ENCODE measurements at places on chromosomes 3 and 15.

DNA sequence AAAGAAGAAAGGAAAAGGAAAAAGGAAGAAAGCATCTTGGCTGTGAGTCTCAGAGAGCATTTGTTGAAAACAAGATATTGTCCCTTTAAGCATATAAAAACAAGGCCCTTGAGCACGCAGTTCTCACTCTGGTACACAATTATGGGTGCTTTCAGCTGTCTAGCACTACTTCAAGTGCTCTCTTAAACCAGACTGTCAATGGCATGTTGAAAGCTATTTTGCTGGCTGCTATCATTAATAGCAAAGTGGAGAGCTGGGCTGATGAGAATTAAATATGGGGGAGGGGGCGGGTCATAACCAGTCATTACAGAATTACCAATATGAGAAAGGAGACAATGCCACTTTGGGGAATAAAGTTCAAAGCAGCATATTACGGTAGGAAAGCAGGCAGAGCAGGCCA, 9.3 kb downstream of the TLE3 start:
- DNase-seq: no peak

DNA sequence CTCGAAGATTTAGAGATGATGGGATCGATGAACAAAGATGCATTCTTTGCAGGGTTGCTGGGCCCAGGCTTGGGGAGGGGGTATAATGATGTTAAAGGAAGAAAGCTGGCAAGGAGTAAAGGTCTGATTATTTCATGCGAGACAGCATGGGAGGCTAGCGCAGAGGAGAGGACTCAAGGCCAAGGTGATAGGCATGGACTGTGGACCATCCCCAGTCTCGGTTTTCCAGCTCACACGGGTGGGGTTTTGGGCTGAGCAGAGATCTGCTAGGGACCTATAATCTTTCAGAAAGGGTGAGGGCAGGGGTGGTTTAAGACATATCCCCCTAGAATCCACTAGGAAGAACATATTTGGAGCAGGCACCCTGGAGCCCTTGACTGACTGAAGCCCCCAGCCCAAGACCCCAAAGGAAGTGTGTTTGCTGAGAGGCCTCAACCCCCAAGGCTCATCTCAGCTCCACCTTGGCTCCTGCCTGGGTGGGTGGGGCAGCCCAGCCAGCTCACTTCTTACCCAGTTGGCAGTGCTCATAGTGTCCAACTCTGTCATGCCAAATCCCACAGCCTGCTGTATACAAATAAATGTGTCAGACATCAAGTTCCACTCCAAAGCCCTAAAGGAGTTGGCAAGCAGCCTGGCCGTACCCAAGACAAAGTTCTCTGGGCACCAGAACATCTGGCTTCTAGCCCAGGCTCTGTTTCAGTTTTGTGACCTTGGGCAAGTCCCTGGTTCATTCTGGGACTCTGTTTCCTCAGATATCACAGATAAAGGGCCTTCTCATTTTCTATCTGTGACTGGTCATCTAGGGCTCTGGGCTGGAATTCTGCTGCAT, 17.9 kb downstream of the ACSBG1 start:
- no peak for DNase-seq

GRCh38 chr3:45027441-45027840, 1.3 kb downstream of the CLEC3B start:
- no peak for DNase-seq

- DNase-seq: no peak
These were observed 156.3 kb upstream of the TMC3 start for GRCh38 chr15:81530271-81530691.

- peak; percentile 10 for DNase-seq
These were observed 119.3 kb downstream of the GLDN start for GRCh38 chr15:51460796-51461195.

GRCh38 chr3:138271189-138271794, 58.4 kb downstream of the NME9 start:
- DNase-seq: no peak

DNA sequence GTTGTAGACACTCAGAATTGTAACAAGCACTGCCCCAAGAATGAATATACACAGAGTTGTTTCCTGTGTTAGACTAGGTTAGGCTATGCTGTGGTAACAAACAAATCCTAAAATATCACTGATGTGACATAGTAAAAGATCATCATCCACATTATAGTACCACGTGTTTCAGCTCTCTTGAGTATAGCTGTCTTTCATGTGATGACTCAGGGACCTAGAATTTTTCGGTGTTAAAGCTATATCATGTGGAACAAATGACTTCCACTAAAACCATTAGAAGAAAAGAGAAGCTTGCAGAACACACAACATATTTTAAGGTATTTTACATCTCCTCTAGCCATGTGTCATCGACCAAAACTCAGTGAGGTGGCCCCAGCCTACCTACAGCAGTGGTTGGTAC, 307.9 kb upstream of the RBMS3 start:
- no peak for DNase-seq

DNA sequence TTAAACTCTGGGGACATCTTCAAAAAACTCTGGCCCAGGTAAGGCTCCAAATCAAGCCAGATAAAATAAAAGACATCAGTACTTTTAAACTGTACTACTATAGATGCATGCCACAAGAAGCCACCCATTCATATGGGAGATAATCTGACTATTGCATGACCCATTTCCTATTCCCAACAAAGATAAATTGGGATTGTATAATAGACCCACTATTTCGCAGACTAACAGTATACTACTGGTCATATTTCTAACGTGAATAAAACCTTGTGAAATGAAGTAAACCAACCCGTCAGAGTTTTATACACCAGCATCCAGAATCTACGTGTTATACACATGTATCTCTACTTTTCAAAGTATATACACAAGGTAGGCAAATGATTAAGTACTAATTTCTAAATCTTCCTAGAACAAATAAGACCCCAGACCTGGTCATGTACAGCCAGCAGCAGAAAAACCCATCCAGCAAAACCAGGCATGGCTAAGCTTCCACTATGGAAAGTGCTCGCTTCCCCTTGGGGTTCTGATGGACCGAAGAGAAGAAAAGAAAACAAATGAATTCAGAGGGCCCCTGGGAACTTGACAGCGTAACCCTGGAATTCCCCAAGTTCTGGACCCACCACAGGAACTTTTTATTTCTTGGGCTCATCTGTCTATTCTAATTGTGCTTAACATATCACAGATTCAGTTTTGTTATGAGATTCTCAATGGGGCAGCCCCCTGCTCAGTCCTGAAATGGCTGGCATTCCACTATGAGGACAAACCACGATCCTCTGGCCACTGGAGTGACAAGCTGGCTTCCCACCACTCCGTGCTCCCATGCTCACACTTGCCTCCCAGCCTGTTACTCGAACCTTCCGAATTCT, 69.1 kb downstream of the MB21D2 start:
- DNase-seq: no peak

- DNase-seq: no peak
These were observed 124.0 kb upstream of the SNTN start for GRCh38 chr3:63528325-63529000.

GRCh38 chr3:153370680-153371079, 208.7 kb downstream of the RAP2B start:
- DNase-seq: no peak

GRCh38 chr3:19645093-19645492, 288.9 kb downstream of the EFHB start:
- DNase-seq: no peak

GRCh38 chr3:151979906-151980305, 106.5 kb downstream of the SUCNR1 start:
- peak; percentile 12 for DNase-seq

DNA sequence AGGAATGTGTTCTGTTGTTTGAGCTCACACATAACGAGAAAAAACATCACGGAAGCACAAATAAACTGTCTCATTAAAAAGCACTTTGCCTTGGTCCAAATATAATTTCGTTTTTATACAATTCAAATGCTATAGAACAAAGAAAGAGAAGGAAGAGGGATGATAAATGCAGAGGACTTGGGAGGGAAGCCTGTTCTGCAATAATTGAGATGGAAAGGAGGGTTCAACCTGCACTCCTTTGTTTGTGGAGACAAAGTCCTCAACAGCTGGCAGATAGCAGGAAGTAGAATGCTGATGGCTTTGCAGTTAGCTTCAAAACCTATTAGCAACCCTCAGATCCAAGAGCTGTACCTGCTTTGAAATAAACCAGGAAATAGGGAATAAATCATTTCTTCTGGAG, 1010.8 kb downstream of the FHIT start:
- DNase-seq: no peak

- no peak for DNase-seq
These were observed 39.7 kb upstream of the MLF1 start for GRCh38 chr3:158531334-158531733.

DNA sequence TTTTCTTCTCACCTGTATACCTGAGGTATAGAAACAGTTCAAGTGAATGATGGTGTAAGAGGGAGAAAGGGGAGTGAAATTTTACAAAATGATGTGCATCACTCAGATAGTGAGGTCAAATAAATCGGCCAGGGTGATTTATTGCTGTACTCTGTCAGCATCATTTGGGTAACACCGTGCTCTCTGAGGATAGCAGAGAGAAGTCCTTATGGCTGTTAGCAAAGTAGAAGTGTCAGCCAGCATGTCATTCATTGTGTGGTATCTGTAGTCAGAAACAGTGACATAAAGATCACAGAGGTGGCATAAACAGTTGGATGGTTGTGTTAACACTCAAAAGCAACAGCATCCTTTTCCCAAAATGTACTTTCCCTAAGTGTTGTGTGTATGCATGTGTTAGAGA, 53.4 kb downstream of the PSMD6 start:
- no peak for DNase-seq

DNA sequence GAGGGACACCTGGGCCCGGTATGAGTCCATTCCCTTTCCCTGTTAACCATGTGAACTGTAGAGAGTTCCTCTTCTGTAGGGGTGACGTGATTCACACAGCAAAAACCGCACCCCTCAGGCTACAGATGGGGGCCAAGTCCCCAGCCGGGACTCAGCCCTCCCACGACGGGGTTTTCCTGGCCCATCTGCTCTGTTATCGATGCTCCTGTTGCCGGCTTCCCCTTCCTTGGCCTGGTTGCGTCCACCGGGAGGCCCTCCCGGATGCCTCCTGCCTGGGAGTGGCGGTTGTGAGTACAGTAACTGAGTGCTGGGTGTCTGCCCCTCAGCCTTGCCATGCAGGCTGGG, 817 bp upstream of the PLXNA1 start:
- no peak for DNase-seq

GRCh38 chr15:96870580-96870979, 540.1 kb downstream of the NR2F2 start:
- no peak for DNase-seq

GRCh38 chr15:41801850-41802455, 25.9 kb upstream of the JMJD7 start:
- no peak for DNase-seq

- DNase-seq: no peak
These were observed 5.7 kb upstream of the CHRNA3 start for GRCh38 chr15:78626381-78626995.

GRCh38 chr3:143952569-143953072, 19.0 kb upstream of the DIPK2A start:
- no peak for DNase-seq

DNA sequence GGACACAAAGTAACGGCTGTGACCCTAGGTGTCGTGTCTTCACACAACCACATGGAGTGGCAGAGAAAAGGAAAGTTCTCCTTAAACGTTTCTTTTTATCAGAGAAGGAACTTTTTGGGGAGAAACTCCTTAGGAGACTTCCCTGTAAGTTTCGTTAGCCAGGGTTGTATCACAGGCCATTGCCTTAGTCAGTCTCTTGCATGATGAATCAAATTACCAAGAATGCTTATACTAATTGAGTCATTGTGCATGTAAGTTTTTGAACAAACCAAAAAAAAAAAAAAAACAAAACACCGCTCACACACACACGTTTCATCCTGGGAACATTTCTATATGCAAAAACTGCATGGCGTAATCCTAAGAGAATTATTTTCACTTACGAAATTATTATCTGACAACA, 150.4 kb upstream of the SATB1 start:
- DNase-seq: no peak

- no peak for DNase-seq
These were observed 15.2 kb downstream of the EIF4E3 start for GRCh38 chr3:71709908-71710511.

GRCh38 chr3:157469561-157470294, 33.1 kb downstream of the PTX3 start:
- no peak for DNase-seq

DNA sequence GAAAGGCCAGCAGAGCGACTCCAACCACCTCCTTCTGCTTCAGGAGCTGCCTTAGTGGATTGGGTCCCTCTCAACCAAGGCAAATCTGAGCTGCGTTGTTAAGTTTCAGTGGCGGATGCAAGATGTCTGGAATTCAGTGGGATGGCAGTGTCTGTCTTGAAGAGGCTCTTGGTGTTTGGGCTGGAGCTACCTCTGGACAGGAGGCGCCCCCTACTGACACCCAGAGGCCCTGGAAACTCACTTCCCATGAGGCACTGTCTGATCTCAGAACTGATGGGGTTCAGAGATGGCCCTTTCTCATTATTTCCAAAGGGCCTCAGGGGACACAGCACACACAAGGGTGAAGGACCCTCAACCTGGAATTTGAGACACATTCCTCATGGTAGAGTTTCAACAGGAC, 6.0 kb upstream of the SLC28A1 start:
- peak; percentile 75 for DNase-seq

DNA sequence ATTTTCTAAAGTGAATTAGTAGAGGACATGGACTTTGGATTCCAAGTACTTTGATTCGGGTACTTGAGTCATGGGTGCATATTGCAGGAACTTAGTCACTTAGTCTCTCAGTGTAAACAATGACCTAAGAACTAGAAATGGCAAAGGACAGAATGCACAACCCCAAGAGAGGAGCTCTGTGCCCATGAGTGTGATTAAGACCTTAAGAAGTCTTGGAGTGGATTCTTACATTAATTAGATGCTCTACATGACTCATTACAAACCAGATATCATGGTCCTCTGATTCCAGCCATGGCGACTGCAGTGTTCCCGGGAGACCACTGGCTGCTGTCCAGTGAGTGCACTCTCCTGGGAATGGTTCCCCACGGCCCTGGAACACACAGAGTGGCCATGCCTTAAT, 251.5 kb downstream of the GABRG3 start:
- DNase-seq: no peak

DNA sequence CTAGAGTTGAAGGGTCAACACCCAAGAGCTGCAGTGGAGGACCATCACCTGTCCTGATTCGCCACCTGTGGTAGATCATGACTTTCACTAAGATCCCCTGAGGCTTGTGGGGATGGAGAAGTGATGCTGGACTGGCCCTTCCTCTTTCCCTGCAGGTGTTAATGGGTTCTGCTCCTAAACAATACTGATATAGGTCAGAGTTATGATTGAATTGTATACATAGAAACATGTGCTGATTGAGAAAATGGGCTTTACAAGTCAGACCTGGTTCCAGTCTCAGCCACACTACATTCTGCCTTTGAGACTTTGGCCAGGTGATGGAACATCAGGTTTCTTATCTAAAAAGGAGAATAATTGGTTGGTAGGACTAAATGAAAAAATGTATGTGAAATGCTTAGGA, 418.9 kb upstream of the TPRG1 start:
- DNase-seq: no peak

DNA sequence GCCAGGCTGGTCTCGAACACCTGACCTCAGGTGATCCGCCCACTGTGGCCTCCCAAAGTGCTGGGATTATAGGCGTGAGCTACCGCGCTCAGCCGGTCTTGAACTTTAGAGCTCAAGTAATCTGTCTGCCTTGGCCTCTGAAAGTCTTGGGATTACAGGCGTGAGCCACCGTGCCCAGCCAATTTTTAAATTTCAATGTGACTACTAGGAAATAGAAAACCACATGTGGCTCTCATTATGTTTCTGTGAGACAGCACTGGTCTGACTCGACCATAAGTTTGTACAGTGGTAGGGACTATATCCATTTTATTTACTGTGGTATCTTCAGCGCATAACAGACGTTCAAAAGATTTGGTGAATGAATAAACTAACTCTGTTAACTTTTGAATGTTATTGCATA, 9.1 kb downstream of the ZFAND6 start:
- DNase-seq: peak; percentile 52

- no peak for DNase-seq
These were observed 34.8 kb downstream of the PTPN9 start for GRCh38 chr15:75544359-75544758.
